Hypothalamus (tissue), 51 donors: ENCODE measurements at places on chromosomes 1 and 21.

DNA sequence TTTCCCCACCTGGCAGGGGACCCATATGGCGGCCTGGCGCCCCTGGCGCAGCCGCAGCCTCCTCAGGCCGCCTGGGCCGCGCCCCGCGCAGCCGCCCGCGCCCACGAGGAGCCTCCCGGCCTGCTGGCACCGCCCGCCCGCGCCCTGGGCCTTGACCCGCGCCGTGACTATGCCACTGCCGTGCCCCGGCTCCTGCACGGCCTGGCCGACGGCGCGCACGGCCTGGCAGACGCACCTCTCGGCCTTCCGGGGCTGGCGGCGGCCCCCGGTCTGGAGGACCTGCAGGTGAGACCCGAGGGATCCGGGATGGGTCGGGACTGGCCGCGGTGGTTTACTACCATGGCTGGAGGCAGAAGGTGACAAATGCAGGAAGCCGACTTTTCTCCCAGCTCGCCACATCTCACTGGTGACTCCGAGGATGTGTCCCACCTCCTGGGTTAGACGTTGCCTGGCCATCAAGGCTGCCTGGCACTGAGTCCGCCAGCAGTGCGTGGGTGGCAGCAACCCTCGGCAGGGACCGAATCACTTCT is 1.1 kb downstream of the TFAP2E start:
- DNase-seq: no peak

GRCh38 chr21:33977017-33977720 is 61.6 kb upstream of the ATP5PO start:
- DNase-seq: no peak

- no peak for DNase-seq
These were observed 45.3 kb downstream of the WASF2 start for GRCh38 chr1:27444632-27445031.

DNA sequence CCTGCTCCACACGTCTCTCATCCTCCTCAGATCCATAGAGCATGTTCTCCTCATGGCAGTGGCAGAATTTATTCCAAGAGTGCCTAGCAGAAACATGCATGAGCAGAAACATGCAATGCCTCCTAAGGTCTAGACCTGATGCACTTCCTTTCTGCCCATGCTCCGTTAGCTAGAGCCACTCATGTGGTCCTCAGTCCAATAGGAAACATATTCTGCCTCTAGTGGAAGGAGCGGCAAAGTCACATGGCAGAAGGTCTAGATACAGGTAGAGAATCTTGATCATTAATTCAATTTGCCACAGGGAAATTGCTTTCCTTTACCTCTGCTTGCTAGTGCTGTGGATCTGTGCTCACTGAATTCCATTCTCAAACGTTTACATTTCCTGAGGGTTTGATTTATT is 130.4 kb downstream of the KIF26B start:
- DNase-seq: no peak

- peak; percentile 38 for DNase-seq
These were observed 83.8 kb upstream of the HOOK1 start for GRCh38 chr1:59730759-59731478.

DNA sequence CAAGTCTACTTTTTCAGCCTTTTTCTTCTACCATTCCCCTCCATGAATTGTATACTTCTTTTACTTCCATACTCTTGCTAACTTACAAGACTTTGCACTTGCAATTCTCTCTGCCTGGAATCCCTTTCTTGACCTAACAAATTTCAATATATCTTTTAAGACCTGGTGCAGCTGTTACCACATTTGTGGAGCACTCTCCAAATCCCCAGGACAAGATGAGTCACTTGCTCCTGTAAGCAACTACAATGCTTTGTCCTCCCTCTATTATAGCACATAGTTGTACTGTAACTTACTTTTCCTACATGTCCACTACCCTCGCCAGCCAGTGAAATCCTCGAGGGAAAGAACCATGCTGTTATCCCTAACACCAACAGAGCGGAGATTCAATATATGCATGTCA is 43.1 kb downstream of the WARS2 start:
- no peak for DNase-seq

DNA sequence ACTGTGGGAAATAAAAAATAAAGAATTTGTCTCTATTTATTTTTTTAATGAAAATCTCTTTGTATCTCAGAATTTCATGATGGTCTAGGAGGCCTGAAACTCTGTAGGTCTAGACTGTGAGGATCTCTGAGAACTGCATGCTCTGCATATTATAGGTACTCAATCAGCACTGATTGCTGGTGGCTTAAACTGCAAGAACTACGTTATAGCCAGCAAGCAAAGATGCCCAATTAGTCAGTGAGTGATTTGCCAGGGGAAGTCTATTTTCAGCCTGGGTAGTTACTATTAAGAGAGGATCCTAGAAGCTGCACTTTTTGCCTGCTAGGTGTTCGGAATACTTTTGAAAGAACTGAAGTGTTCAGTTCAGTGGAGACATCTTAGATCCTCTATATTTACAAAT is 87.4 kb downstream of the GPR52 start:
- no peak for DNase-seq

GRCh38 chr1:39655578-39656268 is 16.2 kb downstream of the NT5C1A start:
- DNase-seq: no peak

DNA sequence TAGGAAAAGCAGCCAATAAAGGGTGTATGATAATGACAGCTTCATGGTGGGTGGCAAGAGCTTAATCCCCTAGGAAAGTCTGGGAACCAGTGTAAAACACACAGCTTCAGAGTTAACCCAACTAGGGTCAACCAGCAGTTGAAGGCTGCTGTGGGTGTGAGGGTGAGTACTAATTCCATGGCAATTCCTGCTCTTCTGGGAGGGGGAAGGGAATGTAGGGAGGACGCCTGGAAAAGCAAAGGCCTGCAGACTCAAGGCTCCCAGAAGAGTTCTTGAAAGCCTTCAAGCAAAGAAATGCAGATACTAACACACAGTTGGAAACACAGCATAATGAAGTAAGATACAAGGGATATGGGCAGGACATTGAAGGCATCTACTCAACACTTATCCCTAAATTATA is 28.1 kb downstream of the TTLL7 start:
- no peak for DNase-seq

DNA sequence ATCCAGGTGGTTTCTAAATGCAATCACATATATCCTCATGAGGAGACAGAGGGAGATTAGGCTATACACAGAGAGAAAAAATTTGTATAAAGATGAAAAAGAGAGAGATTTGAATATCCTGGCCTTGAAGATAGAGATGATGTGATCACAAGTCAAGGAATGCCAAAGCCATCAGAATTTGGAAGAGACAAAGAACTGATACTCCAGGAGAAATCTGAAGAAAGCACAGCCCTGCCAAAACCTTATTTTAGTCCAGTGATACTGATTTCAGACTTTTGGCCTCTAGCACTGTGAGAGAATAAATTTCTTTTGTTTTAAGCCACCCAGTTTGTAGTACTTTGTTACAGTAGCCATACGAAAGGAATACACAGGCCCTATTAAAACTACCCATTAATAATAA is 33.4 kb downstream of the DOCK7 start:
- DNase-seq: no peak

DNA sequence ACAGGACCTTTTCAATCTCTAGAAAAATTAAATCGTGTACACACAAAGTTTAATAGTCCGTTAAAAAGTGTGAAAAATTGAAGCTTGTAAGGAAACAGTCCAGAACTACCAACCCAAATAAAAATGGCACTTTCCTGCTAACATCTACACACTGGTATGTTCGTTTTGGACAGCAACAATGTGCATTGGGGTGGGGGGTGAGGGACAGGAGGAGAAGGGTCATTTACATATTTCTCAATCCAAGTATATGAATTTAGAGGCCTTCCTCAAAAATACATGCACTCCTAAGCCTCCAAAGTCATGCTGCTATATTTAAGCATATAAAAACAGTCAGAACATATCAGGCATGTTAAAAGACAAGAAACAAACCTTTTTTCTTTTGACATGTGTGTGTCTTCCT is 2.5 kb downstream of the PPP1R15B start:
- no peak for DNase-seq

- DNase-seq: no peak
These were observed 1030.9 kb downstream of the AMY1C start for GRCh38 chr1:104780470-104781078.

DNA sequence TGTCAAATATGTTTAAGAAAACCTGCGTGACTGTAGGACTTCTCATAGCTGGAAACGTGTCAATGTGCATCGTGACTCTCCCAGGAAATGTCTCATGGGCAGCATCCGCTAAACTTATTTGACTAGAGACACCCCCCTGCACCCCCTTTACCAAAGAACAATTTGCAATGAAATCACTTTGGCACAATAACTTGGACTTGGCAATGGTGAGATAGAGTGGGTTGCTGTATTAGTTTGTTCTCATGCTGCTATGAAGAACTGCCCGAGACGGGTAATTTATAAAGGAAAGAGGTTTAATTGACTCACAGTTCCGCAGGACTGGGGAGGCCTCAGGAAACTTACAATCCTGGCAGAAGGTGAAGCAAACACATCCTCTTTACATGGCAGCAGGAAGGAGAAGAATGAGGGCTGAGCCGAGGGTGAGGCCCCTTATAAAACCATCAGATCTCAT is 13.8 kb downstream of the CLDN14 start:
- no peak for DNase-seq

DNA sequence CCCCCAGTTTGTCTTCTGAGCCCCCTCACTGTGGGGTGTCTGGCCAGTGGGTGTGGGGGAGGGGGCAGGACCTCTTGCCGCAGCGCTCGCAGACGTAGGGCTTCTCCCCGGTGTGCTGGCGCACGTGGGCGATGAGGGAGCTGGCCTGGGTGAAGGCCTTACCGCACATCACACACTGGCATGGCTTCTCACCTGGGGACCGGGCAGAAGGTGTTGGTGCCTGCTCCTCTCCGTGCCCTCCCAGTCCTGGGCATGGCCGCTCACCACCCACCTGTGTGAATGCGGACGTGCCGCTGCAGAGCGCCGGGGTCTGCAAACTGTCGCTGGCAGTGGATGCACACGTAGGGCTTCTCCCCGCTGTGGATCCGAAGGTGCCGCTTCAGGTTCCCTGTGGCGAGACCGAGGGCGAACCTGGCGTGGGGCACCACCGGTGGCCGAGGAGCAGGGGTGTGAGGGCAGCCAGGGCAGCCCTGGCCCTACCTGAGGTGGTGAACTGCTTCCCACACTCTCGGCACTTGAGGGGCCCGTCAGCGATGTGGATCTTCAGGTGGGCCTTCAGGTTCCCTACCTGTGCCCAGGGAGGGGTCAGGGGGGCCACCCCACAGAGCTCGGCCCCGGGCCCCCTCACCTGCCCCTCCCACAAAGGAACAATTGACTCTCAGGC is 32.4 kb downstream of the ZBTB17 start:
- DNase-seq: no peak

GRCh38 chr1:232965124-232965911 is 14.9 kb downstream of the NTPCR start:
- DNase-seq: no peak

DNA sequence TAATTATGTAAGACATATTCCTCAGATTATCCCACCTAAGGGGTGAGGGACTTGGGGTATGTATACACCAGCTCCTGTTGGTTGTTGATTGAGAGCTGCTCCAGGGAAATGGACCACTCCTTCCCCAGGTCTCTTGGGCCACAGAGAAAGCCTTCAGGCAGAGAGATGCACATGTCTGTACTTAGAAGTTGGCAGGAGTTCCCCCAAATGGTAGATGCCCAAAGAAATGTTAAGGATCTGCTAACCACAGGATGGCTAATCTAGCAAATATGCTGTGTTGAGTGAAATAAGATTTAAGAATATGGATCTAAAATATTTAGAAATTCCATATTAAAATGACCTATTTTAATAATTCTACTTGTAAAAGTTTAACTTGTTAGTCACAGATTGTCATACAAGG is 100.8 kb upstream of the DNAH14 start:
- no peak for DNase-seq

- DNase-seq: no peak
These were observed 32.1 kb downstream of the OVAAL start for GRCh38 chr1:180590889-180591288.

- no peak for DNase-seq
These were observed 496.4 kb downstream of the SETD4 start for GRCh38 chr21:35563885-35564451.

GRCh38 chr21:38790961-38791360 is 14.8 kb upstream of the ETS2 start:
- DNase-seq: no peak

DNA sequence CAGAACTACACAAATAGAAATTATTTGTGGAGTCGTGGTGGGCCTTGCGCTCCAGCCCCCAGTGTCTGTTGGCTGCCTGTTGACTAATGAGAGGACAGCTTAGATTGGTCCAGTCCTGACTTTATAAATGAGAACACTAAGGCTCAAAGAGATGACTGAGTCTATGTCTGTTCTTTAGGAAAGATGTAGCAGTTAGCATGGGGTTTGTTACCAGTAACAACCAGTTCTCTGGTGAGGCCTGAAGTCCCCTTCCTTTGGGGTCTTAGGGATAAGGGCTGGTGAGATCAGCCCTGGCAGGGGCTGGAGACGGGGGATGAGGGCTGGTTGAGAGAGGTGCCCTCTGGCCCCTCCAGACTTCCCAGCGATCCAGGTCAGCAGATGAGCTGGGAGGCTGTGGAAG is 9.1 kb downstream of the TOR3A start:
- DNase-seq: no peak

DNA sequence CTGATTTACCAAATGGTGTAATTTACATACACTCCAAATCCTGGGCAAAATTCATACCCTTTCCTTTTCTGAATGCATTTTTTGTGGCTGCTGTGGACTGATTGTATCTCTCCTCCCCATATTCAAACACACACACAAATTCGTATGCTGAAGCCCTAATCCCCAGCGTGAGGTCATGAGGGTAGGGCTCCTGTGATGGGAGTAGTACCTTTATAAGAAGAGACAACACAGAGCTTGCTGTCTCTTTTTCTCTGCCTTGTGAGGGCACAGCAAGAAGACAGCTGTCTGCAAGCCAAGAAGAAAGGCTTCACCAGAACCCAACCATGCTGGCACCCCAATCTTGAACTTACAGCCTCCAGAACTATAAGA is 24.4 kb downstream of the DUSP10 start:
- DNase-seq: no peak

- DNase-seq: no peak
These were observed 51.3 kb downstream of the DHRS3 start for GRCh38 chr1:12566484-12567287.

DNA sequence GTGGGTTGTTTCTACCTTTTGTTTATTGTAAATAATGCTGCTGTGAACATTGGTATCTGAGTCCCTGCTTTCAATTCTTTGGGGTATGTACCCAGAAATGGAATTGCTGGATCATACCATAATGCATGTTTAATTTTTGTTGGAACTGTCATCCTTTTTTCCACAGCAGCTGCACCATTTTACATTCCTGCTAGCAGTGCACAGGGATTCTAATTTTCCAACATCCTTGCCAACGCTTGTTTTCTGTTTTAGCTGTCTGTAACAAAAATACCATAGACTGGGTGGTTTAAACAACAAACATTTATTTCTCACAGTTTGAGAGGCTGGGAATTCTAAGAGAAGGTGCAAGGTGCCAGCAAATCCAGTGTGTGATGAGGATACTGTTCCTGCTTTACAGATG is 65.1 kb downstream of the RAVER2 start:
- no peak for DNase-seq
